ENCODE measurements at places on chromosomes 12 and 14.

- no peak for DNase-seq
Observed at GRCh38 chr12:18171571-18171970, 81.6 kb upstream of the RERGL start.

GRCh38 chr12:90987101-90987500, 17.7 kb downstream of the EPYC start:
- DNase-seq = no peak

- DNase-seq = peak; percentile 7
Observed at GRCh38 chr14:61188978-61189808, 91.9 kb downstream of the TMEM30B start.

DNA sequence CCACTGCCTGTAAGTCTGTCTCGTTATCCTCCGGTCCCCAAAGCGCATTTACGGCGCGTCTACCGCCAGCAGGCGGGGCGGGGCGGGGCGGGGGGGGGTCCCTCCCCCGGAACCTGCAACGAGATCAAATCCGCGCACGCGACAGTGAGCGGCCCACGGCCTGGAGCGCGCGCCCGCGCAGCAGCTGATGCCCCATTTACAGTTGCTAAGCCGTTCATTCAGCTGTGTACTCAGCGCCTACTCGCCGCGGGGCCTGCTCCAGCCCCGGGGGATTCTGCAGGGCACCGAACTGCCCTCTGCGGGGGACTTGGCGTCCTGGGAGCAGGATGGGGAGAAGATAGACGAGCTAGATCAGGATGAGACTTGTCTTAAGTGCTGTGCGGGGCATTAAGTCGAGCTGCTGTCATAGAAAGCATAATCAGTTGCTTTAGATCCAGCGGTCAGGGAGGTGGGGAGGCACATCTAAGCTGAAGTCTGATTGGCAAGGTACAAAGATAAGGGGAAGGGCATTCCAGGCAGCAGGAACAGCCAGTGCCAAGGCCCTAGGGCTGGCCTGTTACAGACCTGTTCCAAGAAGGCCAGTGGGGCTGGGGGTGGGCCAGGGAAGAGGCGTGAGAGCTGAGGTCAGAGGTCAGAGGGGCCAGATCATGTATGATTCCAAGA, 1.4 kb upstream of the CCDC85C start:
- peak; percentile 74 for DNase-seq

GRCh38 chr12:115798309-115798917, 479.1 kb downstream of the MED13L start:
- DNase-seq = no peak

- no peak for DNase-seq
Observed at GRCh38 chr14:96191841-96192462, 12.7 kb upstream of the BDKRB2 start.

GRCh38 chr12:56087220-56087619, 7.3 kb downstream of the ERBB3 start:
- no peak for DNase-seq

DNA sequence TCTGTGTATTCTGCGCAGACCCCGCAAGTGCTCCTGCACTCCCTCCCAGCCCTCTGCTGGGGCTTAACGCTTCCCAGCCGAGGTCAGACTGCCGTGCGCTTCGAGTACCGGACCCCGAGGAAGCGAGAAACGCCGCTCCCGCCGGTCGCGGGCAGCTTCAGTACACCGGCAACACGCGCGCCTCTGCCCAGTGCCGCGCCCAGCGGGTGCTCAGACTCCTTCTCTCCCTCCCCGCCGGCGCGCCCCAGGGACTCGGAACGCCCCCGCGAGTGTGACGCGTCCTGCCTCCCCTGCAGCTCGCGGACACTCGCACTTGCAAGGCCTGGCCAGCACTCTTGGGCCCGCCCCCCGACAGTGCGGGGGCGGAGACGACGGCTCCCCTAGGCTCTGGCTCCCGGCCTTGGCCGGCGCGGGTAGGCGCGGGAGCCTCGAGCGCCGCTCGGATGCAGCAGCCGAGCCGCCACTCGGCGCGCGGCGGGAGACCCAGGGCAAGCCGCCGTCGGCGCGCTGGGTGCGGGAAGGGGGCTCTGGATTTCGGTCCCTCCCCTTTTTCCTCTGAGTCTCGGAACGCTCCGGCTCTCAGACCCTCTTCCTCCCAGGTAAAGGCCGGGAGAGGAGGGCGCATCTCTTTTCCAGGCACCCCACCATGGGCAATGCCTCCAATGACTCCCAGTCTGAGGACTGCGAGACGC, at the start of gene PTGER2:
Gene PTGER2, plus strand, starts transcription at position 410 of the 692 bp plus-strand sequence. Its CDS starts 237 bp downstream, at position 647.
- no peak for DNase-seq

DNA sequence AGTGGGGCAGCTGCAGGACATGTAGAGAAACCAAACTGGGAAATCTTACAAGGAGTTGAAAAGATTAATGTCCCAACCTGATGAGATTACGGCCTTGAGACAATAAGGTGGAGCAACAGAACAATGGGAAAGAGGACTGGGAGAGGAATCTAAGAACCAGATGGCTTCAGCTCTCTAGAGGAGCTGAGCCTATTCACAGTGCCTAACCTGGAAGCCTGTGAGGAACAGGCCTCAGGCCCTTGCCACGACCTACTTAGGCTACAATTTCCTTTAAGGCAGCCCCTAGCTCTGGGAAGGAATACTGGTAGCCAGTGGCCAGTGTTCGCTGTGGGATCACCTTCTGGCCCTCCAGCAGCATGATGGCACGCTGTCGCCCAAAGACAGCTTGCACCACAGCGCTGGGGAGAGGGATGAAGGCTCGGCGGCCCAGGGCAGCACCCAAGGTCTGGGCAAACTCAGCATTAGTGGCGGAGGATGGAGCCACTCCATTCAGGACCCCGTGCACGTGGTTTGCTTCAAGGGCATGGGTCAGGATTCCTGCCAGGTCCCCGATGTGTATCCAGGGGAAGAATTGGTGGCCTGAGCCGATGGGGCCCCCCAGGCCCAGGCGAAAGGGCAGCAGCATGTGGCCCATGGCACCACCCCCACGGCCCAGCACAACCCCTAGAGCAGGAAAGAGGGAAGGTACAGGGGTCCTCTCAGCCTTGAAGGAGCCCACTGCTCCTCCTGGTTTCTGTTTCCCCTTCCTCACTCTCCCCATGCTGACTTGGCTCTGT, 2.6 kb downstream of the SDR39U1 start:
- DNase-seq = no peak

GRCh38 chr12:119020406-119021360, 39.3 kb downstream of the SRRM4 start:
- DNase-seq = peak; percentile 54

DNA sequence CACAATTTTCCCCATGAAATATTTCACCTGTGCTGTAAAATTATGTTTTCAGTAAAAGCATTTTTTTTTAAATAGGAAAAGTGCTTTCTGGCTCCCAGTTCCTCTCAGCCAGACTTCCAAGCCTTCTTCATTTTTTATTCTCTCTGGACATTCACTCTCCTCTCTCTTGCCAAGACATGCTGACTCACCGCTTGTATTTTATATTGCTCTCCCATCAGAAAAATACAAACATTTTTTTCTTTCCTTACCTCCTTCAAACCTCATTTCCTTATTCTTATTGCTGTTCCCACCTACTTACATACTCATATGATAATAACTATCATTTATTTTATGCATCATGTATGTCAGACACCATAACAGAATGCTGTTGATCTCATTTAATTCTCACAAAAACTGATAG, 37.7 kb upstream of the ZNF641 start:
- DNase-seq = no peak

GRCh38 chr12:66127650-66128049, 2.9 kb downstream of the LLPH start:
- no peak for DNase-seq

DNA sequence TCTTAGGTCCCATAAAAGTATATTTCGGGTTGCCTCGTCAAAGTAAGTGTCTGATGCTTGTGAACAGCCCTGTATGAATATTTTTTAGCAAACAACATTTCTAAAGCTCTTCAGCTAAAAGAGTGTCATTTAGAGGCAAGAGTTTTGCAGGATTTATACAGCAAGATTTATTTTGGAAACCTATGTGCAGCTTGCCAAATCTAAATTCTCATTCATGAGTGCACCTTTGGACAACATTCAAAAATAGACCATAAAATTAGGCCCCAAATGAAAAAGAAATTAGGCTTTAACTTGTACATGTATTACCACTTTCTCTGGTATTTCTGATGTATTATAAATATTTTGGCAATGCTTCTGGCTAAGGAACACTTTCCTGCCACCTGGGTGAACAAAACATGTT, 224.4 kb upstream of the PDZRN4 start:
- DNase-seq = no peak

GRCh38 chr12:114671443-114672411, 12.2 kb downstream of the TBX3 start:
- DNase-seq = no peak

DNA sequence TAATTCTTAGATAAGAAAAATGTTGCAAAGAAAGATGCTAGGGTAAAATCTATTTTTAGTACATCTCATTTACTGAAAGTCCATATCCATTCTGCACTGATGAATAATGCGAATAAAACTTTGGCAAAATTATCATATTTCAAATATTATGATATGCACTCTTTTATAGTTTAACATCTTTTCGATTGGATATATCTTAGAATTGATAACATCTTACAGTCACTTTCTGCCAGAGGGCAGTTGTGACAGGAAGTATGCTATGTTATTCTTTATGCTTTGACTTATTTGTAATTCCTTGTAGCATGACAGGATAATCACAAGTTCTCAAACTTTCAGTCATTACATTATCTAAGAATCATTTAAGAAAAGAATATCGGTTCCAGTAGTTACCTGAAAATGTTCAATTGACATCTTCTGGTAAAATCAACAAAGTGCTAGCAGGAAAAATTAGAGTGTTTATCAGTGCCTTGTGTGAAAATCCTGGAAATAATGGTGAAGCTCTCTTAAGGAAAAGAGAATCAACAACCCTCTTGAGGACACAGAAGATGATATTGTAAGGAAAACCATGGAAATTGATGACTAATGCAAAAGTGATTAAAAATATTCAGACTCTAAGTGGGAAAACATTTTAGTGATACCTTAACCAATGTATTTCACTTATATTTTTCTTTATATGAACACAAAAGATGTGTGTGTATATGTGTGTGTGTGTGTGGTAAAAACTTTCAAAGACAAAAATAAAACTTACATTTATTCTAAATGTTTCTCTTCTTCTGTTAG, 95.5 kb downstream of the SLC6A15 start:
- no peak for DNase-seq

DNA sequence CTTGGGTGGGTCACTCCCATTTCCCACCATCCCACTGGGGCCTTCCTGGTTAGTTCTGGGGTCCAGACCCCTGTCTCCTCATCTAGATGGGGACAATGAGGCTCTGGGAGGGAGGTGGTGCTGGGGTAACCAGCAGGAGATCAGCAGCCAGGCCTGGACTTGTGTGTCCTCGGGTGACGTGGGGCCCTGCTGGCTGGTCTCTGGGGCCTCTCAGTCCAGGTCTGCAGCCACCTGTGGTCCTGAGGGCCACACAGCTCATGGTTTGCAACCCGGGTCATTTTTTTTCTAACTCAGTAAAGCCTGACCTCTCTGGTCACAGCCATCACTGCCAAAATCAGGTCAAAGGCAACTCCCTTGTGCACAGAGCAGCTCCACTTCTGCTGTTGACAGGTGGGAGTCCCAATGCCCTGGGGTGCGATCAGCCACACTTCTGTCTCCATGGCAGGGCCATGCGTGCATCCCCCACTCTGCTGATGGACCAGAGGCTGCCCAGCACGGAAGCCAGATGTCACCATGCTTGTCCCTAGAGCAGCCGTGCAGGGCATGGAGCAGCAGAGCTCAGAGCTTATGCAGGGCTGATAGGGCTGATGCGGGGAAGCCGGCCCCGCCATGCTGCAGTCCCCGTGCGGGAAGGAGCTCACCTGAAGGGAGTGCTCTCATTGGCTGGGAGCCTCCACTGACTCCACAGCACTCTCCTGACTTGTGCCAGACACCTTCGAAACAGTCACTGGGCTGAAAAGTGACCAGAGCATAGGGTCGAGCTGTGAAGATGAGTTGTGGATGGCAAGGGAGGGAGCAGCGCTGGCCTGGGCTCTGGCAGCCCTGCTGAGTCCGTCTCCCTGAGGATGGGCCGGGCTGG, 250.9 kb downstream of the ADGRD1 start:
- DNase-seq = no peak

- DNase-seq = no peak
Observed at GRCh38 chr14:85852906-85853305, 323.0 kb downstream of the FLRT2 start.

- no peak for DNase-seq
Observed at GRCh38 chr14:21642683-21643082, 7.9 kb upstream of the OR10G2 start.

DNA sequence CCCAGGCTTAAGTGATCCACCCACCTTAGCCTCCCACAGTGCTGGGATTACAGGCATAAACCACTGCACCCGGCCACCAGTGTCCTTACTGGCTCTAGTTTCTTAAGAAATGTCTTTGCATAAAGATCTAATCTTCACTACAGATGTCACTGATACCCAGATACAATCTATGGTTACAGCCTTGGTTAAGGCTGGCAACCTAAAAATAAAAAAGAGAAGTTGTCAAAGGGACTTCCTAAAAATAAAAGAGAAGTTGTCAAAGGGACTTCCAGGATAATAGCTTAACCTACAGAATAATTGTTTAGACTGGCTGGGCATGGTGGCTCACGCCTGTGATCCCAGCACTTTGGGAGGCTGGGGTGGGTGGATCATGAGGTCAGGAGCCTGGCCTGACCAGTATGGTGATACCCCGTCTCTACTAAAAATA, 27.6 kb downstream of the ETFBKMT start:
- DNase-seq = peak; percentile 98

DNA sequence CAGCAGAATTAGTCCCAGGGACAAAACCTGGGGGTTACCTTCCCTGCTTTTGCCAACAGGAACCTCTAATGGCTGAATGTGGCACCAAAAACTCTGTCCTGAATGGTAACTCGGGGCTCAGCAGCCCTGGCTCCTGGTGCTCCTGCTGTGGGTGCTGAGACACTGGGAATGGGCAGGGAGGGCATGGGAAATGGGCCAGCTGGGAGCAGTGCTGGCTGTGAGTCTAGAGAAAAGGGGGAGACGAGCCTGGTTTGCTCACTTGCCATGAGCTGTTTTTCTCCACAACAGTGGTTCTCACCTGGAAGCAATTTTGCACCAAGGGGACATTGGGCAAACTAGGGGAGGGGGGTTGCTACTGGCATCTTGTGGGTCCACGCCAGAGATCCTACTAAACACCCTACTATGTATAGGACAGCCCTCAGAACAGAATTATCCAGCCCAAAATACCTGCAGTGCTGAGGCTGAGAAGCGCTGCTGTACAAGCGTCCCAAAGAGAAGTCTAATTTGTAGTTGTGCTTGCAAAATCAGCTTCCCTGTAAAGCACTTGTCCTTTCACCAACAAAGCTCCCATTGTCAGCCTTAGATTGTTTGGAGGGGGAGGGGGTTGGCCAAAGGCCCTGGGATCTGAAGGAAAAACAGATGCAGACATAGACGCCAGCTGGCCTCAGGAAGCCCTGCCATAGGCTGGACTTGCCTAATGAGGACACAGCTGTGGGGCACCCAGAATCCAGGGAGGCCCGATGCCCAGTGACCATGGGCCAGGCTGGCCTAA, 3.6 kb downstream of the LRRC74A start:
- no peak for DNase-seq

DNA sequence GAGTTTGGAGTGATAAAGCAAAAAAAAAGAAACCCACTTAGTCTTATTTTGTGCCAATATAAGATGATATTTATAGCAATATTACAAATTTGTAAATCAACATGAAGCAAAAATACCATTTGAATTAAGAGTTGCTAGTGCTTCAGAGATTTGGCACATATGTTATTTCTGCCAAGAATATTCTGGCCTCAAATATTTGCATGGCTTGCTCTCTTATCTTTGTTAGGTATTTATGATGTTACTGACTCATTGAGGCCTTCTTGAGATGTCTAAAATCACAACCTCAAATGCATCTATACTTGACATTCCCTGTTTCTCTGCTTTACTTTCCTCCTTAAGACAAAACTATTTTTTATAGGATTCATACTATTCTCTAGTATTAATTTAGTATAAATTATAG, 301.5 kb downstream of the NELL2 start:
- no peak for DNase-seq

- no peak for DNase-seq
Observed at GRCh38 chr12:20142316-20142715, 226.0 kb upstream of the PDE3A start.

Measured in KBM-7 (cell line).